ENCODE measurements at places on chromosomes 5 and 9. TPM values are rescaled to one million over a fixed set of nuclear protein-coding genes. Genes with fewer than 3 reads are reported as not detected.

Gene EXOC3
- 41.0 TPM for total RNA-seq

Gene ZNF169
- total RNA-seq, result 5.9 TPM

Gene SPAAR
- total RNA-seq, result not detected

Gene NUDT12
- 17.6 TPM for total RNA-seq

Gene ACTBL2
- not detected for total RNA-seq

Gene PNPLA7
- 0.58 TPM for total RNA-seq

Gene SLC1A3
- 0.13 TPM for total RNA-seq

Gene DMRT2
- not detected for total RNA-seq

Gene WWC1
- 0.60 TPM for total RNA-seq

Gene ZMAT2
- total RNA-seq, result 38.8 TPM

Gene CBY3
- total RNA-seq, result not detected

Gene GPR107
- 21.8 TPM for total RNA-seq

Gene CDH6
- total RNA-seq, result not detected

Gene ALDH1A1
- 24.4 TPM for total RNA-seq

Gene RAD17
- total RNA-seq, result 35.2 TPM

Gene CD14
- total RNA-seq, result 0.47 TPM

Gene SLC6A3
- total RNA-seq, result not detected

Gene INSL4
- not detected for total RNA-seq

Gene EMB
- total RNA-seq, result 0.27 TPM

Gene ADAMTSL1
- not detected for total RNA-seq

Gene ZNF608
- 1.5 TPM for total RNA-seq

Gene NREP
- 0.42 TPM for total RNA-seq
